Right hindlimb (tissue), 1 donor: ENCODE measurements at places on chromosomes 1 and 21.

- no peak for DNase-seq
Measured at GRCh38 chr1:200866116-200866515, 6.7 kb upstream of the GPR25 start.

DNA sequence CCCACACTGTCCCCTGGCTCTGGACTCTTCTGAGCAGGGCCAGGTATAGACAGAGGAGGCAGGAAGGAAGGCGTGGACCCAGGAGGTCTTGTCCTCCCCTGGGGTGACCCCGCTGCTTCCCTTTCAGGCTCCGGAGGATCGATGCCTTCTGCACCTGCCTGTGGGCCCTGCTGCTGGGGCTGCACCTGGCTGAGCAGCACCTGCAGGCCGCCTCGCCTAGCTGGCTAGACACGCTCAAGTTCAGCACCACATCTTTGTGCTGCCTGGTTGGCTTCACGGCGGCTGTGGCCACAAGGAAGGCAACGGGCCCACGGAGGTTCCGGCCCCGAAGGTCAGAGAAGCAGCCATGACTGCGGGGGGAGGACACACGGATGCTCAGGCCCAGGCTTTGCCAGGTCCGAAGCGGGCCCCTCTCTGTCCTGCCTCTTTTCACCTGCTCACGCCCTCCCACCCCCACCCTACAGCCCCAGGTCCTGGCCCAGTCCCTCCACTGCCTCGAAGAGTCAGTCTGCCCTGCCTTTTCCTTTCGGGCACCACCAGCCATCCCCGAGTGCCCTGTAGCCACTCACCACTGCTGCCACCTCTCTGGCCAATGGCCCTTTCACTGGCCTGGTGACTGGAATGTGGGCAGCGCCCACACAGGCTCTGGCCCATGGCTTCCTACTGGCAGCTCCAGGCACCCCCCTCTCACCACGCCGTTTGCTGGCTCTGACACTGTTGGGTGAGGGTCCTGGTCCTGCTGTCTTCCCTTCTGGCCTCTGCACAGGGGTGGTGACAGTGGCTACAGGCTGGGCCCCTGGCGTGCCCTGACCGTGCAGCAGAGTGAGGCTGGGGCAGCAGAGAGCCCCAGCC lies 13.5 kb downstream of the TMEM201 start:
- no peak for DNase-seq

DNA sequence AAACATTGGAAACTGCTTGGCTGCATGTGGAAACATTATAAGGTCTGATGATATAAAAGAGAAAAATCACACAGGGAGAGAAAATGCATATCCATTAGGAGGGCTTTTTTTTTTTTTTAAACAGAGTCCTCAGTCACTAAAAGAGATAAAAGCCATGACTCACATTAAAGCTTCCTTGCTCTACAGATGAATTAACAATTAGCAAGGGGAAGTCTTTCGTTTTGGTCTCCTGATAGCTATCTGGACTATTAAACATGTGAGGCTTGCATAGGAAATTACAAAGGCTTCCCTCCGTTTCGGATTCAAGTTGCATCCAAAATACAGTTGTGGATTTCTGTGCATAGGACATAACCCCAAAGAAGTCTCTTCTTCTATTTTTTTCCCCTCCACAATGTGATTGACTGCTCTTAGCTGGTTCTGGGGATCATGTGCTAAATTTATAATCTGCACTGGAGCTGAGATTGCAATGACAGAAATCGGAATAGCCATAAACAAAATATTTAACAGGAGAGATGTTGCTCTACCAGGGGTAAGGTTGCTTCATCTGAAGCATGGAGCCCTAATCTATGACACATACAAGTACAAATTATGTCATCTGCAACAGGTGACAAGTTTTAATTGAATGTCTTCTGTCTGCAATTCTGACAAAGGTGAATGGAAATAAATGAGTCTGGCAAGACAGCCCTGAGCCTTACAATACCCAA lies 146.8 kb downstream of the ESRRG start:
- no peak for DNase-seq

DNA sequence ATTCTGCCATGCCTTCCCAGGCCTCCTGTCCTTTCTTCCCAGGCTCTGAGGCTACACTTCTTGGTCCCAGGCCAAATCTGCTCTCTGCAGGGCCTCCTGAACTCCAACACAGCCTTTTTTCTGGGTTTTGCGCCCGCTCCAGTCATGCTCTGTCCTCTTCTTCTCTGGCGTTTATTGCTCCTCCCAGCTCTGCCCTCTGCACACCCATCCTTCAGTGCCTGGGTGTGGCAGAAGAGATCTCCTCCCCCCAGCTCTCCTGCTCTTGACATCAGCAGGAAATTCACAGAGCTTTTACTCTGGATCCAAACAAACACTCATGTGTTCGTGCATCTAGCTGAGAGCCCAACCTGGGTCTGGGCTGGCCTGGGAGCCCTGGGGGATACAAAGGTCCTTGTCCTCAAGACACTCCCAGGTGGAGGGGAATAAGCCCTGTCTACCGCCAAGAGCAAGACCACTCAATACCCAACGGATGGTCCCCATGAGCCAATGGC lies 22.9 kb upstream of the EPS8L3 start:
- peak; percentile 44 for DNase-seq

- no peak for DNase-seq
Measured at GRCh38 chr1:44500181-44501046, 95.4 kb downstream of the RNF220 start.

DNA sequence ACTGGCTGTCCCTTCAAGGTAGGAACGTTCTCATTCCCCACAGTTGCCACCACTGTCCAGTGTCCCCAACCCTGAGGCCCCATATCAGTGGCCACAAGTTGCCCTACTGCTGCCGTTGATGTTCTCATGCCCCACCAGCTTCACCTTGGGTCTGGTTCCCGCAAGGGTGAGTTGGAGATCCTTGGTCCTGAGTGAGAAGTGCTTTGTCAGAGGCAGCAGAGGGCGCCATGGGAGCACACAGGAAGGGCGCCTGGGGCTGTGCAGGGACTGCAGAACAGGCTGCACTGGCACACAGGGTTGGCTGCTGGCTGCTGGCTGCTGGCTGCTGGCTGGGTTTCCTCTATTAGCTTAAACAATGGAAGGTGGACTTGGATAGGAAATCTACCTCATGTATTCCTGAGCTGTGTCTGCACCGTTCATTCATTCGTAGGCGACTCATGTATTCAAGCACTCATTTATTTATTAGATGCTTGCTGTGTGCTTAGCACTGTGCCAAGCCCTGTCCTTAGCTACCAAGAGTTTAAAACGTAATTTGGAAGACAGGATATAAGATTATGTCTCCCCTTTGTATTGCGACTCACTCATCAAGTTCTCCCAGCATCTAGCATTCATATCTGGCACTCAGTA lies 2.1 kb upstream of the S100A9 start:
- no peak for DNase-seq

GRCh38 chr1:106768077-106768476 lies 288.4 kb upstream of the PRMT6 start:
- DNase-seq = no peak

GRCh38 chr1:245549996-245550719 lies 395.4 kb downstream of the KIF26B start:
- DNase-seq = peak; percentile 27

DNA sequence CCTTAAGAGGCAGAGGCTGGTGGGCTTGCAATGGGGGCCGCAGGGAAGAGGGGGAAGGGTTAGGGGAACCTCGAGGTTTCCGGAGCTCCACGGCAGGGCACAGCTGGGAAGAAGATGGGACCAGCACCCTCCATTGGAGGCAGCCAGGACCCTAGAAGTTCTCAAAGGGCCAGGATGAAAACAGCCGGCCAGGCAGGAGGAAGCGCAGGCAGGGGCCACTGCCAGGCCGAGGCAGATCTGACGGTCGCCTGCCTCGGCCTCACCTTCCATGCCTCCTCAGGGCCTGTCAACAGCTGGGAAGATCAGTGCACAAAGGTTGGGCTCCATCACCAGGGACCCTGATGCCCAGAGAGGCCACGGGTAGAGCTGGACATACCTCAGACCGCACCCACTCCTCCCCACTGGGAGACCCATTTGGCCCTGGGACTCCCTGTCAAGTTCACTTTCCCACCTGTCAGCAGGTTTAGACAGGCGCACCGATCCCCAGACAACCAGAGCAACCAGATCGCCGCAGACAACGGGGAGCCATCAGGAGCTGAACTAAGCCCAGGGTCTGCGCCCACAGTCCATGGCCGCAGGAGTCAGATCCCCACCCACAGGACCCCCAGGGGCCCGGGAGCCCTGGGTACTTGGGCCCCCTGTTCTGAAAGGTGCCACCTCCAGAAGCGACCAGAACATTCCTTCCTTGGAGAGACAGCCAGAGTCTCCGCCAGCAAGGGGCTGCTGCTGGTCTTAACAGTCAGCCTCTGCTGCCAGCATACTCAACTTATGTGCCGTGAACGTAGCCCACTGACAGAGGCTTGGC lies 2.2 kb downstream of the SLC19A1 start:
- peak; percentile 13 for DNase-seq

GRCh38 chr1:37477946-37478345 lies 3.6 kb downstream of the ZC3H12A start:
- DNase-seq = no peak

DNA sequence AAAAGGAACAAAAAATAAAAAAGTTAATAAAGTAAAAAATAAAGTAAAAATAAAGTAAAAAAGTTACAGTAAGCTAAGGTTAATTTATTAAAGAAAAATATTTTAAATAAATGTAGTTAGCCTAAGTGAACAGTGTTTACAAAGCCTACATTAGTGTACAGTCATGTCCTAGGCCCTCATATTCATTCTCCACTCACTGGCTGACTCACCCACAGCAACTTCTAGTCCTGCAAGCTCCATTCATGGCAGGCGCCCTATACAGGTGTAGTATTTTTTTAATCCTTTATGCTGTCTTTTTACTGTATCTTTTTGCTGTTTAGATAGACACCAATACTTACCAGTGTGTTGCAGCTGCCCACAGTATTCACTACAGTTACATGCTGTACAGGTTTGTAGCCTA lies 12.4 kb downstream of the ADAR start:
- no peak for DNase-seq

DNA sequence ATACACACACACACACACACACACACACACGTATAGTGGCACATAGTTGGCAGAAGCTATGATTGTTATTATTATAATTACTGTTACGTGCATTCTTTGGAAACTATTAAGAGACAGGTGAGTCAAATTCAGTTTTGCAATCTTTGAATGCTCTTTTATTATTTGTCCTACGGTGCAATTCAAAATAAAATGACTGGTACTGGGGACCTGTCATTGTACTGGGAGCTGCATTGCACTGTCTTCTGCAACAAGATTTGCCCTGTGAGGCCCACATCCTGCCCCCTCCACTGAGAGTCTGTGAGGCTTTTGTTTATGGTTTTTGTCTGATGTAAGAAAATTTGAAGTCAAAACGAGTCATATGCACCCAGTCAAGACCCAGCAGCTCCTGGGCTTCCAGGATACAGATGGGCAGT lies 1.9 kb downstream of the LY9 start:
- no peak for DNase-seq

GRCh38 chr1:153366261-153366660 lies 8.6 kb downstream of the S100A9 start:
- no peak for DNase-seq

DNA sequence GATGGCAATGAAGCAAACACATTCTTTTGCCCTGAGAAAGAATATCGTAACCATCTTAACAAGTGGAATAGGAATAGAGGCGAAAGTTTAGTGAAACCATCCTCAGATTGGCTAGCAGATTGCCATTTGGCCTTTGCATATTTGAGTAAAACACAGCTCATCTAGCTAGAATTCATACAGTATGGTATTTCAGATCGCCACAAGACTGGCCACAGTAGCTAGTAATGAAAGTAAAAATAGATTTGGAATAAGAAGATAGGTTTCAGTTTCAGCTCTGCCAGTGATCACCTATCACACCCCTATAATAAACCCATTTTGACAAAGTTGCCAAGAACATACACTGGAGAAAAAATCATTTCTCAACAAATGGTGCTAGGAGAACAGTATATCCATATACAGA lies 294.9 kb downstream of the LRRIQ3 start:
- no peak for DNase-seq

- DNase-seq = no peak
Measured at GRCh38 chr1:190476806-190477205, 858 bp downstream of the BRINP3 start.

- DNase-seq = no peak
Measured at GRCh38 chr1:214216021-214216420, 64.9 kb upstream of the SMYD2 start.

DNA sequence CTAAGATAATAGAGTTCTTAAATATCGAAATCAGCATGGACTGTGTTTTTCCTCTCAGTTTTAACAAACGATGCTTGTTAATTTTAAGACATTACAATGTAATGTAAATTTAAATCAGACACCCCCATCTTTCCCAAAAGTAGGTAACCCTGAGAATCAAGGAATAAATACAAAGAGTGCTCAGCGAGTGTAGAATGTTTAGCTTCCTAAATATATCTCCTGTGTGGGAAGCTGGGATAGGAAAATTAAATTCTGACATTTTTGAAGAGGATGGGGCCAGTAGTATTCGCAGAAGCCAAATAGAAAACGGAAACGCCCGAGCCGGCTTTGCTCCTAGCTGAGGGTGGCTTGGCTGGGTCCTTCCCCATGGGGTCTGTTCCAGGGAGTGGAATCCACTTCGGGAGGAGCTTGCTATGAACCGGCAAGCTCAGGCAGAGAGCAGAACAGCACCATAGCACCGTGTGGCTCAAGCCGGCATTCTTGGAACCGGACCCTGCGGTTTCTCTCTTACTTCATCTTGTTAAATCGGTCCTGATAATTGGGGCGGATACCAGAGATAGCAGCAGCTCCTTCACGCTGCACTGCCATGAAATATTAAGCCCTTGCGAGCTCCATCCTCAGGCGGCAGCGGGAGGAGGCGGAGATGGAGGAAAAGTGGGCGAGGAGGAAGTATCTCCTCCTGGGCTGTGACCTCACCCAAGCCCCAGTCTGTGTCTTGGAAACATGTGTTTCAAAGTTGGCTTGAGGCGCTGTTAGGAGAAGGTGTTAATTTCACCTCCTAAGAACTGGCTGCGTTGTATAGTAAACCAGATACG lies 24.9 kb downstream of the MAP3K7CL start:
- peak; percentile 58 for DNase-seq

GRCh38 chr1:96510911-96511310 lies 210.7 kb upstream of the PTBP2 start:
- no peak for DNase-seq

DNA sequence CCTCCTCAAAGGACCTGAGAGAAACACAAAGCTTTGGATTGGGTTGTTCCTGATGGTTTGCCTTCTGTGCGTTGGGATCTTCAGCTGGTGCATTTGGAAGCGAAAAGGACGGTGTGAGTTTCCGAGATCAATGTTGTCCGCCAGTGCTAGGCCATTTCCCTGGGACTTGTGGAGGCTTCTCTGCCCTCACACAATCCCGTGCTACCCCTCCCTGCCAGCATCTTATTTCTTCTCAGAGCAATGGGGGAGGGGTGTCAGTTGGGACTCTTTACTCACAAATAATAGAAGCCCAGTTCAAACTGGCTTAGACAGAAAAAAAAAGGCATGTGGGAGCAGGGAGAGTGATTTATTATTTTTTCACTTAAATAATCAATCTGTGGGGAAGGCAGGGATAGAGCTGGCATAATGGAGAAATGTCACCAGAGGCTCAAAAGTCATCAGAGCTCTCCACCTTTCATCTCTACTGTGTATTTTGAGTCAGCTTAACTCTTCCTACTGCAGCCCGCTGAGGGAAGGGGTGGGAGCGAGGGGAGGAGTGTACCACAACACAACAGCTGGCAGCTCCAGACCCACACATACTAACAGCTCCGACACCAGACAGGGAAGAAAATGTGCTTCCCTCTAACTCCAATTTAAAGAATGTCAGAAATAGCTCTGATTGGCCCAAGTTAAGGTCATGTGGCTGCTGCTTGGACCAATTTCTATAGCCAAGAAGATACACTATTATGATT lies 22.4 kb downstream of the LY9 start:
- DNase-seq = no peak

- DNase-seq = no peak
Measured at GRCh38 chr1:101013776-101014175, 11.8 kb downstream of the DPH5 start.
